ENCODE measurements at places on chromosomes 3 and 15.

GRCh38 chr15:45573961-45574629 lies 13.1 kb upstream of the BLOC1S6 start:
- no peak for DNase-seq

- DNase-seq: no peak
These were observed 59.8 kb downstream of the AGTR1 start for GRCh38 chr3:148757238-148758215.

DNA sequence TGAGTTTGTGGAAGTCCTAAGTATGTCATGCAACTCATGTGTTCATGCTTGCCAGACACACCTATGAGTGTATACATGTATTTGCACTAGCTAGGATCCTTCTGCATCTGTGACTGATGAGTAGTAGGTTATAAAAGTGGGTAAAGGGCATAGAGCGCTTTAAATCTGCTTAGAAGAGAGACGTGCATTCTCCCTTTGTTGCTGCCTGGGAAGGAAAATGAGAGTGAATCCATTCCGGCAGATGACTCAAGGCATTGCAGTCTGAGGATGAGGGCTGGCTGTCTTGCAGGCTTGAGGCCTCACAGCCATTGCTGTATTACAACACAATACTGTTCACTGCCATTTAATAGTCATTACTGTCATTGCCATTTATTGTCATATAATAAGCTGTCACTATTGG lies 120.8 kb upstream of the UMPS start:
- no peak for DNase-seq

- no peak for DNase-seq
These were observed 6.6 kb upstream of the TPM1 start for GRCh38 chr15:63035977-63036376.

GRCh38 chr15:41946970-41947369 lies 25.4 kb downstream of the EHD4 start:
- DNase-seq: no peak

- no peak for DNase-seq
These were observed 67.2 kb upstream of the TGFBR2 start for GRCh38 chr3:30539206-30539605.

DNA sequence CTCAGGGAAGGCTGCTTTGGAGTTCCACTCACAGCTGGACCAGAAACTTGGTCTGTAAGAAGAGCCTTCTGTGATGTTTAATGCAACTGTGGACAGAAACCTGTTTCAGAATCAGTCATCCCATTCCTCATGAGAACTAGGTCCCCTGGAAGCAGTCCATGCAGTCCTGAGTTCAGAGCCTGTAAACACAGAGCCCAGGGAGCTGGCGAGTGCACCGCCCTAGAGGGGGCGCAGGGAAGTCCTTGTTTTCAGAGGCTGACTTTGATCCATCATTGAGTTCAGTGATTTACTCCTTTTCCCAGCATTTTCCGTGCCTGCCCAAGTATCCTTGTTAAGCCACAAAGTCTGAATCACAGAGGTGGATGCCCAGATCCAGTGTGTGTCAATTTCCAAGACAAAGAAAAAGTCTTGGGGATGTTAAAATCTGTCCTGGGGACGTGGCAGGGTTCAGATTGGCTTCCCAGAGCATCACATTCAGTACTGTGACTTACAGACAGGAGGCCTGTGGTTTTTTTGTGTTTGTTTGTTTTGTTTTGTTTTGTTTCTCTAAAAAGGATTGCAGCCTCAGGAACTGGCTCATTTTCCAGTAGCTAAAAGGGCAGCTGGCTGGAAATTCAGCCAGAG lies 9.8 kb upstream of the TXNRD3 start:
- DNase-seq: no peak

GRCh38 chr15:58538225-58538727 lies 106.5 kb downstream of the LIPC start:
- no peak for DNase-seq

- DNase-seq: no peak
These were observed 75.5 kb downstream of the MRPL46 start for GRCh38 chr15:88391700-88392099.

DNA sequence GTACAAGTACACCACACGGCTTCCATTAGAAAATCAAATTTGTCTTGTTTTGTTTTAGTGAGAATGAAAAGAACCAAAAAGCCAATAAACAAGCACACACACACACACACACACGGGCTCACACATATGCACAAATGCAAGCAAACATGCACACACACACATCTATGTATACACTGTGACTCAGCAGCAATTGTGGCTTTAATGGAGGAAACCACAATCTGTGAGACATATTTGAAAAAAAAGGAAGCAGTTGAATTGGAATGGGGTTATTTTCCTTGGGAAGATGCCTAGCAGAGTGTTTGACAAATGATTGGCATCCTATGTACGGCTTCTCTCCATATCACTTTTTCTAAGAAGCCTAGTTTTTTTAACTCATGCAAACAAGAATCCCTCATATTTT lies 201.1 kb upstream of the ARRDC4 start:
- no peak for DNase-seq

DNA sequence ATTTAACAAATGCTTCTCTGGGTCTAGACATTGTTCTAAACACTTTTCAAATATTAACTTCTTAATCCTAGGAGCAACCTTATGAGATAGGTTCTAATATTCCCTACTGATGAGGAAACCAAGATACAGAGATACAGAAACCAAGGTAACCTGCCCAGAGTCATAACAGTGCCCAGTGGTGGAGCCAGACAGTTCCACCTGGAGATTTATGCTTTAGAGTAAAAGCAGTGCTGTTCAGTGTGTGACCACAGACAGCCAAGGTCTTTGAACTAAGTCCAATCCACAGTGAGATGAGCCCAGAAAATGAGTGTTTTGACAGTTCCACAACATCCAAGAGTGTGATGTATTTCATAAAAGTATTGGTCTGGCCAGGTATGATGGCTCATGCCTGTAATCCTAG lies 105.2 kb upstream of the UMPS start:
- no peak for DNase-seq

DNA sequence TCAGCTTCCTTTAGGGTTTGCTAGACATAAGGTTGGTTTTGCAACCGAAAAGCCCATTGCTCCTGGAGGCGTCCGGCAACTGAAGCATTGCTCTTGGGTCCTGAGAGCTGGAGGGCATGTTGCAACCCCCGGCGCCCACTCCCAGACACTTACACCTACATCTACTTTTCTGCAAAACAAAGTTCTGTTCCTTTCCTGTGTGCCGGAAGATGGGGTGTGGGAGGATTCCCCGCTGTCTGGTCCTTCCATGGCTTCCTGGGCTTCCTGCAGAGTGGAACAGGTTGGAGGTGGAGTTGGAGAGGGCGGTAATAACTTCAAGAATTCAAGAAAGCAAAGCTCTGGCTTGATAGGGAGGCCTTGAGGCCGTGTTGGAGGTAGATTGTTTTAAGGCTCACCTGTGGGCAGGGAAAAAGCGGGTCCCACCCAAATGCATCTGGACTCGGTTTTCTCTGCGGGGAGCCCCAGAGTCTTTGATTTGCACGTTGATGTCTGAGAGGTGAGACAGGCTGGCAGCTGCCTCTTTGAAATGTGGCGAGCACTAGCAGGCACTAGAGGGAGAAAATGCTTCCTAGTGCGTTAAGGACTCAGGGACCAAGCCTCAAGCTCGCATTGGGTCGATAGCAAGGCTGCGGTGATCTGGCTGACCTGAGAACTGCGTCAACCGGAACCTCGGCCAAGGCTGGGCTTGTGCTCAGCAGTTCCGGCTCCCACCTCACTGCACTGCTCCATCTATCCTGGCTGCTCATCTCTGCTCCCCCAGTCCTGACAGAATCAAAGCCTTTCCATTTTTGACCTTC lies 39.5 kb downstream of the NR2F2 start:
- DNase-seq: no peak

DNA sequence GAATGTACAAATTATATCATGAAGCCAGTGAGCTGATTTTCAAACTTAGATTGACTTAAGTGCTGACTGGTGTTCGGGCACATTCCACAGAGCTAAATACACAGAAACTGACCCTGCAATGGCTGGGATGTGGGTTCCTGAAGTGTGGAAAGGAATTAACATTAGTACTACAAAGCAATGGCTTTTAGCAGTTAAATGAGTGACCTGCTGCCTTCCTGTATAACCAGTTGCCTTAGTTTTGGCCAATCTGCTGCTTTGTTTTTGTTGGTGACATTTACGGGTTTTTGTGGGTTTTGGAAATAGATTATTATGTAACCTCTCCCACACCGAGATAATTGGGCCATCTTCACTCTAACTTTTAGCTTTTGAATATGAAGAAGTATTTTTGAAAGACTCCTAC lies 2.4 kb upstream of the SKIC8 start:
- DNase-seq: no peak

GRCh38 chr3:176824811-176825210 lies 372.5 kb downstream of the TBL1XR1 start:
- no peak for DNase-seq

- DNase-seq: no peak
These were observed 641.1 kb upstream of the BCHE start for GRCh38 chr3:166478356-166478755.

GRCh38 chr3:65052101-65052500 lies 364.3 kb upstream of the ADAMTS9 start:
- no peak for DNase-seq

DNA sequence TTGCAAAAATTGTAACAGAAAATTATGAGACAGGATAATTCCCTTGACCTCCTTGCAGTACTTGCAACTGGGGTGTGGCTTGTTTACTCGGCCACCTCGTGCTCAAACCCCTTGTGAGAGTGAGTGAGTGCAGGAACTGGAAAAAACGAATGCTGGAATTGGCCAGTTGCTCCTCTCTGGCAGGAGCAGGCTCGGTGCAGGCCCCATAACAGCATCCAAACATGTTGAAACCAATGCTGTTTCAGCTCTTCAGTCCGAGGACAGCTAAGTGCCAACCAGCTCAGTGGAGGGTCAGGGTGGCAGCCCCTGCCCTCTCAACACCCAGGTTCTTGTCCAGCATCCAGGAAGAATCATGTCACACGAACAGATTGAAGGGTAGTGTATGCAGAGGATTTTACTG lies 36.9 kb downstream of the METTL6 start:
- no peak for DNase-seq

DNA sequence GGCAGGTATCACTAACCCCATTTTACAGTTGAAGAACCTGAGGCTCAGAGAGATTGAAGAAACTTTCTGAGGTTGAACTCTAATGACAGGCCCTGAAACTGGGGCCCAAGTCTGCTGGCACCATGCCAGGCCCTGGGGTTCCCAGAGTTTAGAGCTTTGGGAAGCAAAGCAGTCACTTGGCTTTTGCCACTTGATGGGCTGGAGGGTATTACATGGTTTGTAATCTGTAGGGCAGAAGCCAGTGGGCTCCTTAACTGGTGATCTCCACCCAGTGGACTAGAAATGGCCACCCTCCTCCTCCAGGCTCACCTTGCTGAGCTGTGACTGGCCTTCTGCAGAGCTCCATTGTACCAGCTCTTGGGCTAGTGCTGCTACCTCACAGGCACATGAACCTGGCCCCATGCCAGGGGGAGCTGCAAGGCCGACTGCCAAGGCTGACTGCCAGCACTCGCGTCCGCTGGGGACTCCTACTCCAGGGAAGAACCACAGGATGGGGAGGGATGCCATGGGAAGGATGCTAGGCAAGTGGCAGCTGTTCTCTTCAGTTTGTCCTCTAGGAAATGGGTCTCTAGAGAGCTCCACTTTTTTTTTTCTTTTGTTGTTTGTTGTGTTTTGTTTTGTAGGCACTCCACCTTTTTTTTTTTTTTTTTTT lies 104.8 kb downstream of the ETFA start:
- no peak for DNase-seq

DNA sequence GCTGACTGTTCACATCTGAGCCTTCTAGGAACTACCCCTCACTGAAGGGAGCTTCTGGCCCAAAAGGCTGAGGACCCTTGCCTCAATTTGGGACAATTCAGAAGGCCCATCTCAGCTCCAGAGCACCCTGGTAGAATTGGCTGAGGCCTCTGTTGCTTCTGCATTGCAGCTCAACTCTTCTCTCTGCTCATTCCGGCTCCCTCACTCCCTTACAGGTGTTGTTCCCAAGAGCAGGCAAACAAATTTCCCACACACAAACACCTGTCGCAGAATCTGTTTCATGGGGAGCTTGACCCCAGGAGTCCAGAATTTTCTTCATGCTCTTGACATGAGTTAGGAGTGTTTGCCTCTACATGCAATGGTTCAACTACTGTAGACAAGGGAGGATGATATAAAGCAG lies 78.7 kb downstream of the CRYGS start:
- no peak for DNase-seq

GRCh38 chr3:27625864-27626263 lies 96.3 kb downstream of the EOMES start:
- no peak for DNase-seq

DNA sequence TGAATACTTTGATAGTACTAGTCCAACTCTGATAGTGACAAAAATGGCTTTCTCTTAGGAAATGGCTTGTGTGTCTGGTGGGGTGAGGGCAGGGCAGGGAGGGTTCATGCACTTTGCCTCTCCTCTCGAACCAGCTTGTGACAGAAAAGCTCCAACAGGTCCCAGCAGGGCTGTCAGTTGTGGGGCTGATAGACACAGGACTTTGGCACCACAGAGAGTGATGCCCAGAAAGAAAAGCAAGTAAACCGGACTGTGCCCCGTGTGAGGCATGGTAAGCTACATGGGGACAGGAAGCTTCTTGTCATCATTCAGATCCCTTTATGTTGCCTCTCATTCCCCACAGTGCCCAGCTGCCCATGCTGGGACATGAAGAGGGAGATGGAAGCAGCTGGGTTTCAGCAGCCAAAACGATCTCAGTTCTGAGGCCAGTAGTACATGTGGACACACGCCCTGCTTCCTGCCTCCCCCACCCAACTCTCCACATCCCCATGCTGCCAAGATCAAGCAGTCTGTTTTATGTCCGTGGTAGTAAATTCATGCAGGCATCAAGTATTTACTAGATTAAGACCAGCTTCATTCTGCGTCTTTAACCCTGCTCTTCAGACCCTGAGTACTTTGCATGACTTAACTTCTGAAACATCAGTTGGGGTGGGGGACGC lies 29.7 kb upstream of the LIPC start:
- DNase-seq: no peak

- no peak for DNase-seq
These were observed 25.1 kb downstream of the NBEAL2 start for GRCh38 chr3:47004369-47005211.

- no peak for DNase-seq
These were observed 352.6 kb downstream of the NLGN1 start for GRCh38 chr3:173750095-173750494.

DNA sequence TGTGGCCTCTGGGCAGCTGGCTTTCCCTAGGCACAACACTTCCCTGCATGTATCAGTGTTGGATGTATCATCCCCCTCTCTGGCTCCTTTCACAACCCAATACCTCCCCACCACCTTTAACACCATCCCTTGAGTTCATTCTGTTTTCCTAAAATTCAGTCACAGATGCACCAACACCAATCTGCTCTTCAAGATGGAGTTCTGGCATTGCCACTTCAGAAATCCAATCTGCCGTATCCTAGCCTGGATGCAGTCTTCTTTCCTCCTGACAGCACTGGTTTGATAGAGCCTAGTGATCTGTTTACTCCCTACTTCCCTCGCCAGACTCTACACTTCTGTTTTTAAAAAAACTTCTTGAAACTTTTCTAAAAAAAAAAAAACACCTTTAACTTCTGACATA lies 21.7 kb downstream of the PXYLP1 start:
- no peak for DNase-seq

DNA sequence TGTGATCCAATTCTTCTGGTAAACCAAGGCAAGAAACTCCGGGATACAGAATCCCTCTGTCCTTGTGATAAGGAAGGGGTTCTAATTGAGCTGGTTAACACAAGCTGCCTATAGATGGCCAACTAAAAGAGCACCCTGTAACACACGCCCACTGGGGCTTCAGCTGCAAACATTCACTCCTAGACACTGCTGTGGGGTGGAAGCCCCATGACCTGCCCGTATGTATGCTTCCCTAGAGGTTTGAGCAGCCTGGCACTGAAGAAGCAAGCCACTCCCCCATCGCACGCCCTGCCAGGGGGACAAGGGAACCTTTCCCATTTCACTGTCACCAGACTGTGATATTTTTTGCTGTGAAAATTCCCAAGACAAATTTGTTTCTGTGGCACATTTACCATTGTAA lies 516.9 kb upstream of the GOLIM4 start:
- DNase-seq: no peak
